ENCODE measurements at places on chromosomes 5 and 9.

- DNase-seq, result no peak
These were observed 37.6 kb upstream of the MAST4 start for GRCh38 chr5:66558560-66558959.

DNA sequence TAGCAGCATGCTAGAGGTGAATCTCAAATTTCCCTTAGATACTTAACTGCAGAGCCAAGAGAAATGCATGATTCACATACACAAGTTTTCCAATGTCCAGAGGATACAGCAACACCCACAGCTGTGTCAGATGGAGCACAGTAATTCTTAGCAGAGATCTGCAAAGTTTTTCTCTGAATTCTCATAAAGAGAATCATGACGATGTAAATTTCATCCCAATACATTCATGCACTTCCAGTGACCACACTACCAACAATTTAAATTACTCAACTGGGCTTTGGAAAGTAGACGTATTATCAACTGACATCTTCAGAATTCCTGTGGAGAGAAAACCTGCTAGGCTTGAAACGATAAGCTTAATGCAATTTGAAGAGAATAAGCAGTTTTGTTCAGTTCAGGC, 378.8 kb upstream of the TLE4 start:
- peak; percentile 21 for DNase-seq

- no peak for DNase-seq
These were observed 90.7 kb downstream of the LPAR1 start for GRCh38 chr9:110947491-110948044.

- DNase-seq, result no peak
These were observed 113.1 kb downstream of the HTR4 start for GRCh38 chr5:148541054-148541835.

DNA sequence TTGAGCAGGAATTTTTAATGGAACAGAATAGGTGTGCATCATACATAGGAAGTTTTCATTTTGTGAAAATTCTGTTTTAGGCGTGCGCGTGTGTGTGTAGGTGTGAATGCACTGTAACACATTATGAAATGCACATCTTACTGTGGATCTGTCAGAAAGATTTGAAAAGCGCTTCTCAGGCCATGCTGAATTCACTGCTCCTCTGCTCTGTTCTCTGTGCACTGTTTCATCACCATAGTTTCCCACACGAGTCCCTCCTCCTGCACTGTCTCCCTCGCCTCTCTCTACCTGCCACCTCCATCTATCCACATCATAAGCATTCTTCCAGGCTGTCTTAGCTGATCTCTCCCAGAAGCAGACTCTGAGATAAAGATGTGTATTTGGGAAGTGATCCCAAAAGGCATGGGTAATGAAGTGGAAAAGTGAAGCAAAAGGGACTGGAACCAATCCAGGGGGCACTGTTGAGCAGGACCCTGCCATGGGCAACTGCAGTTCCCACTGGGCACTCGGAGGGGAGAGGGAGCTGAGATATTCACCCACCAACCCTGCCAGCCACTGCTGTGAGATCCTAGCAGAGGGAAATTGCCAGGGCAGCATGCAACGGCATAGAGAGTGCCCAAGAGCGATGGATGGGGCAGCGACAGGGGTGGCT, 65.9 kb downstream of the GABBR2 start:
- DNase-seq, result no peak

DNA sequence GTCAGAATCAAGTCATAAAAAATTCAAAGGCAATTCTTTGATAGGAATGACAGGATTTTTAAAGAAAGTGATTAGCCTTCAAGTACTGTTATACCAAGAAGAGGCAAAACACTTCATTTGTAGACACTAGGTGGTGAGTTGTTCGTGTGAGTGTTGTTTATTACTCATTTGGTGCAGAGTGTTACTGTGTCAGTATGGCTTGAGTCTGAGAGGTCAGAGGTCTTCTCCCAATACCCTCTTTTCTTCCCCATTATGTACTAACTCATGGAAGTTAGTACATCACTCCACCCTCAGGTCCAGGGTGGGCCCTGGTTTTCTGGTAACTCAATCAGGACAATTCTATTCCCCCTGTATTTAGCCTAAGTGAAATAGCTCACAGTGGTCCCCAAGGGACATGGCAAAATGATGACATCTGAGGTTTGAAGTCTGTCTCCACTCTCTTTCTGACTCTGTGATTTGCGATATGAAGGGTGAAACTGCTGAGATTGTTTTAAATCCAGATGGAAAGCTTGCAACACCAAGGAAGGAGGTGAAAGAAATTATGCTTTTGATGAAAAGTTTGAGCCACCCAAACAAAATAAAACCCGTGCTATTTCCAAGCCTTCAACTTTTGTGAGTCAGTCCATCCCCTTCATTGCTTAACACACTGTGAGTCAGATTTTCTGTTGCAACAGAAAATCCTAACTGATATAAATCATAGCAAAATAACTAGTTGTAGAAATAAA, 56.8 kb downstream of the NUDT12 start:
- DNase-seq, result peak; percentile 83

GRCh38 chr5:167851416-167851815, 440.0 kb upstream of the WWC1 start:
- DNase-seq, result no peak

DNA sequence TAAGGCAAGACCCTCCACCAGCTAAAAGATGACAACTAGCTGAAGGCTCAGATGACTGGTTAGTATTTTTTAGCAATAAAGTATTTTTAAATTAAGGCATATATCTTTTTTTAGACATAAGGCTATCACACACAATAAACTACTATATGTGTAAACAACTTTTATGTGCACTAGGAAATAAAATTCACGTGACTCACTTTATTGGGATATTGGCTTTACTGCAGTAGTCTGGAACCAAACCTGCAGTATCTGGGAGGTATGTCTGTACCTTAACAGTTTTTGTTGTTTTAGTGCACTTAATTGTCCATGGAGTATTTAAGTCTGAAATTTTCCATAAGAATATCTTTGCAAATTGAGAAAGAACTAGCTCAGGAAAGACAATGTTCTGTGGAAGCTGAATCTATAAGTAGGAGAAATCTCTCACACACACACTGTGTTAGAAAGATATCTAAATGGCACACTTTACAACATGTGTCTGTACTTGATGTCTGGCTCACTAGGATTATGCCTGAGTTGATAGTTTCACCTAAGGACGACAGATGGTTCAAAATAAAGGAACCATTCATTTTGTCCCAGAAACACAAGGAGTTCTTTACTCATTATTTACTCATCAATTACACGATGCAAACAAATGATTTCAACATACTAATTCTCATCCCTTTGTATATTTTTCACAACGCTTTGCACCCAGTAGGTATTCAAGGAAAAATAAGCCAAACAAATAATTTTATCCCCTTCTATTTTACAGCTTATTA, 4.6 kb downstream of the RAPGEF6 start:
- peak; percentile 57 for DNase-seq

DNA sequence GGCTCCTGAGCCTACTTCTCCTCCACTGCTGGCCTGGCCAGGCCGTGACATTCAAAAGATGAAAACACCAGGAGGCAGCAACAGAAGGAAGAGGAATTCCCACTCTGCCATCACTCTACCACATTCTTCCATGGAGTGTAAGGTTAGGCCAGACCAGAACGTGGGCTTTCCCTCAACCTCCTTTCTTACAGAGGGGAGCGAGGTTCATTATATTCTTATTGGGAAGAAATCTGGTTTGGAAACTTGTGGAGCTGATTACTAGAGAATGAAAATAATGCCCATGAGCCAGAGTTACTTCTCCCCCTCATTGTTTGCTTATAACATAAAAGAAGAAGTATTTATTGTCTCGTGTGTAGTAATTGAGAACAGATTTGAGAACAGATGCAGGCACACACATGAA, 136.3 kb upstream of the BASP1 start:
- DNase-seq, result peak; percentile 13

DNA sequence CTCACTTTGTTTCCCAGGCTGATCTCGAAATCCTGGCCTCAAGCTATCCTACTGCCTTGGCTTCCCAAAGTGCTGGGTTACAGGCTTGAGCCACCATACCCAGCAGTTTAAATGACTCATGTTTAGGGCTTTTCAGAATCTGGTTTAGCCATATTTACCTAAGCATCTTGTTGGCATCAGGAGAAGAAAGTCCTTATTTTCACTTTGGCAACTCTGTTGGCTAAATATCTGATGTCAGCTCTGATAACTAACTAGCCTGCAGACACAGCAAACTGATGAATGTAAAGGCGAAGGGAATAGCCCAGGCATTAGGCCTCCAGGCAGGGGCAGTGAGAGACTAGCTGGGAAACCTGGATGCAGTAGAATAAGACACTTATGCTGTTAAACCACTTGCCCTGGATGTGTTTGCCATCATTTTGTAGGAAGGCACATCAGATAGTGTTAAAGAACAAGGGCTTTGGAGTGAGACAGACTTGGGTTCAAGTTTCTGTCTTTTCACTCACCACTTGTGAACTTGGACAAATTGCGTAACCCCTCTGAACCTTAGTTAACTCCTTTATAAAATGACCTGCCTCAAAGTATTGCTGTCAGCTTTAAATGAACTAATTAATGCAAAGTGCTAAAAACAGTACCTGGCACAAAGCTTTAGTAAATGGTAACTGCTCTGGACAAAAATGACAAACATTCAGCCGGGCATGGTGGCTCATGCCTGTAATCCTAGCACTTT, 34.7 kb upstream of the GARNL3 start:
- no peak for DNase-seq

GRCh38 chr9:114029311-114030170, 48.6 kb downstream of the AMBP start:
- DNase-seq, result no peak

DNA sequence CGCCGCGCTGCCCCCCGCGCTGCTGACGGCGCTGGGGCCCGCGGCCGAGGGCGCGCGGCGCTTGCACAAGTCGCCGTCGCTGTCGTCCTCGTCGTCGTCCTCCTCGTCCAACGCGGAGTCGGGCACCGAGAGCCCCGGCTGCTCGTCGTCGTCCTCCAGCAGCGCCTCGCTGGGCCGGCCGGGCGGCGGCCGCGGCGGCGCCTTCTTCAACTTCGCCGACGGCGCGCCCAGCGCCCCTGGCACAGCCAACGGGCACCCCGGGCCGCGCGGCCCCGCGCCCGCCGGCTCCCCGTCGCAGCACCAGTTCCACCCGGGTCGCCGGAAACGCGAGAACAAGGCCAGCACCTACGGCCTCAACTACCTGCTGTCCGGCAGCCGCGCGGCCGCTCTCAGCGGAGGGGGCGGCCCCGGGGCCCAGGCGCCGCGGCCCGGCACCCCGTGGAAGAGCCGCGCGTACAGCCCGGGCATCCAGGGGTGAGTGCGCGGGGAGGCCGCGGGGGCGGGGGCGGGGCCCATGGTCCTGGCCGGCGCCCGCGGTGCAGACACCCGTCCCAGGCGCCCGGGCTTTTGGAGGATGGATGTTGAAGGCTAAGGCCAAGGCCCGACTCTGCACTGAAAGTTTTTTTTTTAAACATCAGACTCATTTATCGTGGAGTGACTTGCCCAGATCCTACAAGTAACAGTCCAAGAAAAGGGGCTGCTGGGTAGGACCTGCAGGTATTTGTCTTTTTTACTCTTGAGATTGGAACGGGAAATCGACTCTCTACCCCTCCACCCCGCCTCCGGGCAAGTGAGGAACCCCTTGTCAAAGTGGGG, 1.2 kb downstream of the TENT4A start:
- DNase-seq, result peak; percentile 47

DNA sequence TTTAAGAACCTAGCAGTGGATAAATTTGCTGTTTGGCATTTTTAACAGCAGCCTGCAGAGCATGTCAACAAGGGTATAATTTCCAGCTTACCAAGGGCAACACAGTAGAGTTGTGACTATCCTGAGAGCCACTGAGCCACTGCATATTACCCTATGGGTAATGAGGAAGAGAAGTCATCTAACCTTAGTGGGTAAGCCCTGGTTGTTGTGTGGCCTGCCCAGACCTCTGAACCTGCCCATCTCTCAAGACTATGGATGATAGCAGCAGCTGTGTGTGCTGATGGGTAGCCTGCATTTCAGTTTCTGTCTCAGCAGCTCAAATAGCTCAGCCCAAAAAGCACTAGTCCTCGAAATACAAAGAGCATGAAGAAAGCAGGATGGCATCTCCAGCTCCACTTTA, 56.1 kb upstream of the PIP5K1B start:
- DNase-seq, result no peak

- DNase-seq, result no peak
These were observed 4.6 kb downstream of the MYO10 start for GRCh38 chr5:16931334-16932110.

GRCh38 chr5:160278343-160278742, 34.0 kb downstream of the CCNJL start:
- no peak for DNase-seq

All from ELR (cell line).